ENCODE measurements at places on chromosomes 12 and 14. TPM values are rescaled to one million over a fixed set of nuclear protein-coding genes. Genes with fewer than 3 reads are reported as not detected.

CD163L1 gene
- 0.46 TPM for total RNA-seq

CD4 gene
- 1.5 TPM for total RNA-seq

ADGRD1 gene
- 0.05 TPM for total RNA-seq

FANCM gene
- total RNA-seq = 5.9 TPM

GPRC5A gene
- total RNA-seq = 6.2 TPM

GPR135 gene
- 6.4 TPM for total RNA-seq

DPY19L2 gene
- 0.30 TPM for total RNA-seq

RGS6 gene
- total RNA-seq = not detected

PRB2 gene
- total RNA-seq = not detected

EXOC3L4 gene
- total RNA-seq = not detected

OTUB2 gene
- total RNA-seq = 2.6 TPM

LRTM2 gene
- not detected for total RNA-seq

RTL1 gene
- under 0.01 TPM for total RNA-seq

All from smooth muscle cell of the umbilical artery (primary cell).